Gastroesophageal sphincter (tissue), 4 donors: ENCODE measurements at places on chromosomes 6 and 20. TPM values are rescaled to one million over a fixed set of nuclear protein-coding genes. Genes with fewer than 3 reads are reported as not detected.

CST2 gene
- total RNA-seq, result not detected

GRCh38 chr6:167917551-167918154 is 79.8 kb upstream of the KIF25 start:
- no peak for ATAC-seq

EYS gene
- total RNA-seq, result 0.15 TPM

UBE2C gene
- 0.72 TPM for total RNA-seq

GRCh38 chr6:6712449-6713403 is 124.2 kb downstream of the LY86 start:
- peak; percentile 80 for ATAC-seq

DNA sequence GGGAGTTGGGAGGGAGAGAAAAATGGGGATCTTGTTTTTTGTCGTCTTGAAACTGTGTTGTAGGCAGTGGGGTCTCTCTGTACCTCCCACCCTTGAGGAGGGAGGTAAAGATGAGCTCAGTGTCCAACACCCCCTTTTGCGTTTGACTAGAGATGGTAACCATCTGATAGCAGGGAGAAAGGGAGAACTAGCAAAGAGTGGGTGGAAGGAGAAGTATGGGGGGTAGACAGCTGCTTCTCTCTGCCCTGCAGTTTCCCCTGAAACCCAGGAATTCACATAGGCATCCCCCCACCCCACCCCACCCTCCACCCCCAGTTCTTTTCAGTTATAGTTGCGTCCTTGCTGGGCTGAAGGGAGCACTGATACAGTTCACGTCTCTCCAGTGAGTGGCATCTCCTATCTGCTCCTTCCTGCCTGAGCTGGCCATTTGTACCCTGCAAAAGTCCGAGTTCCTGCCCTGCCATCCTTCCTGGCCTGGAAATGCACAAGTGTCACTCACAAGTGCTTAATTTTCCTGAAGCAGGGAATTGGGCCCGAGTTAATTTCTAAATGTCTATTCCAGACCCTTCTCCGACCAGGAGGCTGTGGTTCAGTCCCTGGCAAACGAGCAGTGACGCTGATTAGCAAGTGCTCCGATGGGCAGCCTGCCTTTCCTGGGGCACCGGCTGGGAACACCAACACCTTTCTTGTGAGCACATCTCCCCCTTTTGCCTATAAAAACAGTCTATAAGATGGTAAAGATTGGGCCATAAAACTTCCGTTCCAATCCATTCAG is 1.5 kb downstream of the SIRPA start:
- ATAC-seq, result no peak

GRCh38 chr20:61371501-61372136 is 119.6 kb downstream of the CDH4 start:
- ATAC-seq, result no peak

TSPYL1 gene
- total RNA-seq, result 100 TPM

- no peak for ATAC-seq
Observed at GRCh38 chr6:167469101-167469500, 144.2 kb downstream of the TTLL2 start.

ZBTB24 gene
- total RNA-seq, result 6.2 TPM

IL17F gene
- not detected for total RNA-seq

FAM162B gene
- total RNA-seq, result 11.4 TPM

DNA sequence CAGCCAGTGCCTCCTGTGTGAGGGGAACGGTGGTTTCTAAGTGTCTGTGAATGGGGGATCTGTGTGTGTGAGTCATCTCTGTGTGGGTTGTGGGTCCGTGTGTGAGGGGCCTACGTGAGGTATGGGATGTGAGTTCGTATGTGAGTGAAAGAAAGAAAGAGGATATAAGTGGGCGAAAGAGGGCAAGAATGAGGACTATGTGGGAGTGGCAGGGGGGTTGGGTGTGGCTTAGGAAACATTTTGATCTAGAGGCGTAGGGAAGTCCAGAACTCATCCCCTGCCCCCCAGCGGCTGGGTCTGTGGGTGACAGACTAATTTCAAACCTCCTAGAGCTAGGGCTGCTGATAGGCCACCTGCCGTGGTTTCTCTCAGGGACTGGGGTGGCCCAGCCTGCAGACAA is 35.5 kb downstream of the DHX35 start:
- no peak for ATAC-seq

DNA sequence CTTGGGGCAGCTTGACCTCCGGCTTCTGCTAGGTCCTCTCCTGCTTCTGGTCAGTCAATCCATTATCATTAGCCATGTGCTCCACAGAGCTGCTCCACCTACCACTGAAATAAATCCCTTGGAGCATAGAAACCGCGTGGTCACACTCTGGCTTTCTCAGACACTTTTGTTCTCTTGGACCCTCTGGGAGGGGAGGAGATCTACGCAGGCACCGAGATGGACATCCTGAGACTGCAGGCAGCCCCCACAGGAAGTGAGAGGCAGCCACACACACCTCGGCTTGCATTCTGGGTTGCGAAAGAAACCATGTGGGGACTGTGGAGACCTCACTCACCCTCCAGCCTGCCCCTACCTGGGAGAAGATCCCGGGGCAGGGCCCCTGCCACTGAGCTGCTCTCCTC is 79.5 kb downstream of the FYN start:
- no peak for ATAC-seq

- no peak for ATAC-seq
Observed at GRCh38 chr6:108510461-108511319, 50.0 kb upstream of the FOXO3 start.

- no peak for ATAC-seq
Observed at GRCh38 chr6:168537540-168537884, 96.5 kb downstream of the SMOC2 start.

- ATAC-seq, result no peak
Observed at GRCh38 chr6:166693880-166694279, 66.8 kb upstream of the RPS6KA2 start.

DNA sequence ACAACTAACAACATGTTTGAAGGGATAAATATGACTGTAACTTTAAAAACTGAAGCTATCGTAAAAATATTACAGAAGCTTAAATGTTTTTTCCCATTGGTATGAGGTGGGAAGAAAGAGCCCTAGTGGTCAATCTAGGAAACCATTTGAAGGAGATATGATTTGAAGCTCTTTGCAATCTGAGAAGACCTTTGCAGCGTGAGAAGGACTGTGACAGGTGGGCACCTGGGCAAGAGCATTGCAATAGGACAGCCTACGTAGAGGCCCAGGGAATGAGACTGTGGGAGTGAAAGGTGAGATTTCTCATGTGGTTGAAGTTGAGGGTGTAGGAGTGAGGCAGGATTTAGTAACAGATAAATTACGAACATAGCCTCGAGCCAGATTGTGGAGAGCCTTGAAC is 108.0 kb upstream of the PDE7B start:
- ATAC-seq, result no peak

- ATAC-seq, result no peak
Observed at GRCh38 chr6:105215506-105215905, 35.7 kb upstream of the POPDC3 start.

DNA sequence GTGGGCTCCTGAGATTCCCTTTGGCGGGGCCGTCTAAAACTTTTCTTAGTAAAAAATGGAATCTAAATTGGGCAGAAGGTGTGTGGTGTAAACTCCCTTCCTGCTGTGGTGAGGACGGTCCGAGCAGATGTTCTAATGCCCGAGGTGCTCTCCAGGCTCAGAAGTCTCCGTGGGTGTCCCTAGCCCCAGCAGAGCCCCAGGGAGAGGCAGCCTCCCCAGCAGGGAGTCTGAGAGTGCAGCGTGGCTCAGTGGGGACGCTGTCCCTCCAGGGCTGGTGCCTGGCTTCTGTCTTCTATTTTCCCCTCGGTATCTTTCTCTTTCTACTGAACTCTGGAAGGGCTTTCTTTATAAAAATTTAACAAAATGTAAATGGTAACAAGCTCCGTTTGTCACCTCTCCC is 208.2 kb downstream of the SMOC2 start:
- ATAC-seq, result no peak

POM121L2 gene
- not detected for total RNA-seq

RGS17 gene
- not detected for total RNA-seq

SIRT5 gene
- total RNA-seq, result 9.6 TPM

DNA sequence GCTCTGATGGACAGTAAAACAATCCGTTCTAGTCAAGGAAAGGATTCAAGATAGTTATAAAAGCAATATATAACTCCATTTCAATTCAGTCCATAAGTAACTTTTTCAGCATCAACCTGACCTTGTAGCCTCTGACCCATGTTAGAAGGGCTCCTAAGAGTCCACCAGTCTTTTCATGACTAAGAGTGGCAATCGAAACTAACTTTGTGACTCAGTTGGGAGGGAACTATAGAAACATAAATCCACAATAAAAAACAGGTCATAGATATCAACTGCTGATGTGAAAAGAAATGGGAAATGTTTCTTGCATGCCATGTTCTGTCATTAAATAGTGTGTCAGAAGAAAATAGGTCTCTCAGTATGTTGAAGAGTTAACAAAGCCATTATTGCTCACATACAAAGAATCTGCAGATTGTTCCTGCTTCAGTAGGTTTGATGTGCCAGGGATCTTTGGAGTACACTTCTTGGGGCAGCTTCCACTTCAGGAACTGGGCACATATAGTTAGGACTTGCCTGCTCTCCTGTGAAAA is 16.2 kb upstream of the RBL1 start:
- no peak for ATAC-seq

DNA sequence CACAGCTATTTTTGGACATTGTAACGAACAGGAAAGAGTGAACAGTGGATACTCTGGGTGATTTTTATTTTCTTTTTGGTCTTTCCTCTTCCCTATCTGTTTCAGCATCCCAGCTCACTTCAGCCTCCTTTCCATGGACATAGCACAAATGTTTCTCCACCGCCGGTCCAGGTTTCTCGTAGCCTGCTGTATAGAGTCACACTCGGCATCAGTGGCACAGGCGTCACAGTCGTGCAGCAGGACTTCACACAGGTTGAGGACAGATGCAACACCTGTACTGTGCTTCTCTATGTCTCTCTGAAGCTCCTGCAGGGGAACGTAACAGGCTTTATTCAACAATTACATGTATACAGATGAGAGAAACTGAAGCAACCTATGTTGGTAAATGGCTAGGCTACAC is 348.3 kb downstream of the ESR1 start:
- no peak for ATAC-seq

DNA sequence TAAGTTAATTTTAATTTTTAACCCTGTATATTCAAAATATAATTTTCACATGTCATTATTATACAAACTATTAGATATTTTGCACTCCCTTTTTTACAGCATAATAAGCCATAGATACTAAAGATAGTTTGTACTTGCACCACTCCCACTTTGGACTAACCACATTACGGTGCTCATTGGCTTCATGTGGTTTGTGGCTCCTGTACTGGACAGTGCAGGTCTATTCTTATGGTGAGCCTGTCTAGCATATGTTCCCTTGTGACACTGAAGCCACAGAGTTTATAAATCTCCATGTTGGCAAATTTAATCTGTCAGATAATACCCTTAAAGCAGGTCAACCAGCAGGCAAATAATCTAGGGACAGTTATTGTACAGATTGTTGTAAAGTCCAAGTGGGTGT is 354.4 kb upstream of the KCNQ5 start:
- no peak for ATAC-seq

- peak; percentile 17 for ATAC-seq
Observed at GRCh38 chr6:136037876-136038460, 186.5 kb downstream of the PDE7B start.

- peak; percentile 57 for ATAC-seq
Observed at GRCh38 chr6:138088326-138088762, 18.9 kb downstream of the PERP start.

GRCh38 chr6:129889580-129889979 is 28.5 kb upstream of the TMEM244 start:
- ATAC-seq, result no peak

DNA sequence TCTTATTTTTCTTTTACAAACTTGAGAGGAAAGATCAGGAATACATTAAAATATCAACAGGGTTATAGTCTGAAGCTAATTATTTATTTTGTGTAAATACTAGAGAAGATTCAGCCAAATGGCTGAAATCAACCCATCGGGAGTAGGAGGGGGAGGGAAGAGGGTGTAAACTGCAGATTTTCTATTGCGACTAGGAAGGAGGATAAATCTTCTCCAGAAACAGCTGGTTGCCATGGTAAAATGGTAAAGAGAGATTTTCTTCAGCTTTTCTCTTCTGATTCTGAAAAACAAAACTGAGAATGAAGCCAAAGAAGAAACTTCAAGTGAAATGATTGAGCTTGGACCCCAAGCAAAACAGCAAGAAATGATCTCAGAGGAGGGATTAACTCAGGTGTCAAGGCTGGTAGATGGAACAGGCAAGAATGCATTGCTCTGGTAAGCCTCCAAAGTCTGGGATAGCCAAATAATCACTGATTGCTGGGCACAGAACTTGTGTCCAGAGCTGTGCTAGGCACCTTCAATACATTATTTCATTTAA is 193.5 kb upstream of the SPTLC3 start:
- ATAC-seq, result no peak

DNA sequence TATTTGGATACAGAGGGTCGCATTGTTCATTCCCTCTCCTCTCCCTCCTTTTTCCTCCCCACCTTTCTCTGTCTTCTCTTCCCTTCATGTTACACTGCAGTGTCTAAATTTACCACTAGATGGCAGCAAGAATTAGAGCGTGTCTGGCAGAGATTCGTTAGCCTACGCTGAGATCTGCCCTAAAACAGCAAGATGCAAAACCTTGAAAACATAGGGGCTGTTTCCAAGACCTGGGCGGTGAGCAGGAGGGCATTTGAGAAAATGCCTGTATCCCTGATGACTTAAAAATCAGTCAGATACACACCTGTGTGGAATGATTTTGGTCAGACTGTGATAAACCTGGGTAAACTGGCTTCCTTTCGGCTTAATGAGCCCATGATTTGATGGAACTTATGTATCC is 101.5 kb upstream of the ISM1 start:
- peak; percentile 70 for ATAC-seq

DNA sequence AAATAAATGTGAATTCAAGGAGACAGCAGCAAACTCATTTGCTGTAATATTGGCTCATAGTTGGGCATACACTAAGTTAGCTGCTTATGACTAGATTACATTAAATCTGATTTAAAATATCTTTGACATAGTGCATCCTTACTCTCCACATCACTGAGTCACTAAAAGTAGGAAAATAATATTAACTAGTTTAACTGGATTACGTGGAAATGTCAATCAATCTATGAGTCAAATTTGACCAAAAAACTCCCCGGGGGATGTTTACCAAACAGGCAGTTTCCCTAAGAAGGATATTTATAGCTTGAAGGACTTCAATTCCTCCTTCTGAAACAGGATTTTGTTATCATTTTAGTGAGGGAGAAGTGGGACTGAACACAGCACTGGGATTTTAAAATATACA is 366.5 kb downstream of the ESR1 start:
- no peak for ATAC-seq

ZNF165 gene
- total RNA-seq, result 1.6 TPM

SCAND1 gene
- total RNA-seq, result 95.2 TPM

DNA sequence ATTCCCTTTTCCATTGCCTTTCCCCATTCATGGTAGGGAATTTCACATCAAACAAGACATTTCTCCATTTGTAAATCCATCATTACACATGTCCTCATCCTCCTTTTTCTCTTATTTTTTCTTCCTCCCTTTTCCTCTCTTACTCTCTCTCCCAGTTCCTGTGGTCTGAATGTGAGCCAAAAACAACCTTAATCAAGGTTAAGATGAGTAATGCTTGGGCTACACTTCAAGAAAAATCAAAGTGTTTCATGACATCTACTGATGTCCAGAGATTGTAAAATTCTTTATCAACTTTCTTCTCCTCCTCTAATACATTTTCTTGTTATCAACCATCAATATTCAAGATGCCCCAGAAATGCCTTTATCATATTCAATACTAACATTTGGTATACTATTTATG is 208.0 kb upstream of the PRND start:
- ATAC-seq, result no peak

- ATAC-seq, result no peak
Observed at GRCh38 chr20:1631309-1632151, 11.7 kb upstream of the SIRPB1 start.

ARMH2 gene
- total RNA-seq, result not detected

- ATAC-seq, result no peak
Observed at GRCh38 chr6:132832891-132833290, 18.5 kb downstream of the RPS12 start.
